ENCODE measurements at places on chromosomes 6 and 20.

DNA sequence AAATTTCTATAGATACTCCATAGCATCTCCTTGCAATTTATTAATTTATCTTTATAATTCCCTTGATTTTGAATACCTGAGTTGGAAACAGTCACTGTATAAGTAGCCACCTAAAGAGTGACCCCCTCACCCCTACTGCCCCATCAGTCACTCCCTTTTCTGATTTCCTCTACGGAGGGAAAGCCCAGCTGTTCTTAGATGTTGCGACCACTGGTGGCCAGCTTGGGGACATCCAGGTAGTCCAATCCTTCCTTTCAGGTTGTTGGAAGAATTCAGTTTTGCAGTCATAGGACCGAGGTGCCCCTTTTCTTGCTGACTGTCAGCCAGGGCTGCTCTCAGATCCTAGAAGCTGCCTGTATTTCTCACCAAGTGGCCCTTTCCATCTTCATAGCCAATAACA lies 87.8 kb downstream of the BMP6 start:
- no peak for DNase-seq

DNA sequence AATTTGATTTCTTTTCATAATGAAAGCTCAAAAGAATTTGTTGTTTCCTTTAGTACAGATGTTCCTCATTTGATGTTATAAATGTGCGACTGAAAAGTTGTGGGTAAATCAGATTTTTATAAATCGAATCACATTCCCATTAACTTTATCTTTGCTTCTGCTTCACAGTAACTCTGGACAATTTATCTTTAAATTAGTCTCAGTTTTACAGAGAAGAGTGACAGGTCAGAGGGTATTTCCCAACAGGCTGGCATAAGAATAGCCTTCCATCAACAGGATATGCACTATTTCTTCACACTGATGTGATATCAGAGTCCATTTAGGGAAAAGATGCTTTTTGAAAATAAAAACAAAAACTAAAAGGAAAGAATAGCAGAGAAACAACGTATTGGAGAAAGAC lies 286.9 kb downstream of the FRK start:
- no peak for DNase-seq

GRCh38 chr6:160791981-160792418 lies 90.0 kb downstream of the PLG start:
- peak; percentile 64 for DNase-seq

- DNase-seq: no peak
Measured at GRCh38 chr20:41185013-41185757, 47.8 kb downstream of the PLCG1 start.

GRCh38 chr6:125947615-125948014 lies 9.0 kb upstream of the HINT3 start:
- DNase-seq: peak; percentile 67

DNA sequence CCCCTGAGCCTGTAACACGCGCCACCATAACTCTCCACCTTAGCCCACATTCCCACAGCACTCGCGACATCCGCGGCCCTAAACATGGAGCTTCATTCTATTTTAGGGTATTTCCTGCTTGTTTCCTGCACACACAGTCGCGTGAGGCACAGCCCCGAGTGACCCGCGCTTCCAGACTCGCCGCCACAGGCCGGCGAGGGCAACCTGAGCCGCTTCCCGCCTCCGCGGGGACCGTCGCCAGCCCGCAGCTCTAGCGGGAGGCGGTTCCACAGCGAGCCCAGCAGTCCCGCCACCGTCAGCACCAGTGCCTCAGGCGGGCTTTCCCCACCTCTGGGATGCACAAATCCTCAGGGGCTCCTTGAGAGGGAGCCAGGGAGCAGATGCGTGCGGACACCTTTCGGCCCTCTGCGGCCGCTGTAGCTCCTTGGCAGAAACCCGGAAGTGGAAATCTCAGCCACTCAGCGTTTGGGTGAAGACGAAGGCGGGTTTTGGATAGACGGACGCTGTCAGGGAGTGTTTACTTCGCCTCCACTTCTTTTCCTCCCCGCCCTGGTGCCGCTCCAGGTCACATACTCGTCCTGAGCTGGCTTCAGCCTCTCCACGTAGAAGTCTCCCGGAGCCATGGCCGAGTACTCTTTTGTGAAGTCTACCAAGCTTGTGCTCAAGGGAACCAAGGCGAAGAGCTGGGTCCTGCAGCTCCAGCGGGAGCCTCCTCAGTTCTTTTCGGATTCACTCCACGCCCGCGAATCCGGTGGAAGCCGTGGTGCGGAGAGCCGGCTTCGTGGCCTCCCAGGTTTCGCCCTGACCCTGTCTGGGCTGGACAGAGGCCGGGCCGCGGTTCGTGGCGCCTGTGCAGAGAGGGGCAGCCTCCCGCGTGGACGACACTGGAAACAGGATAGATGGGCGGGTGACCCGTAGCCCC lies 2177.4 kb upstream of the DEFB115 start:
- no peak for DNase-seq

GRCh38 chr20:57212534-57213276 lies 53.7 kb downstream of the BMP7 start:
- DNase-seq: peak; percentile 91

DNA sequence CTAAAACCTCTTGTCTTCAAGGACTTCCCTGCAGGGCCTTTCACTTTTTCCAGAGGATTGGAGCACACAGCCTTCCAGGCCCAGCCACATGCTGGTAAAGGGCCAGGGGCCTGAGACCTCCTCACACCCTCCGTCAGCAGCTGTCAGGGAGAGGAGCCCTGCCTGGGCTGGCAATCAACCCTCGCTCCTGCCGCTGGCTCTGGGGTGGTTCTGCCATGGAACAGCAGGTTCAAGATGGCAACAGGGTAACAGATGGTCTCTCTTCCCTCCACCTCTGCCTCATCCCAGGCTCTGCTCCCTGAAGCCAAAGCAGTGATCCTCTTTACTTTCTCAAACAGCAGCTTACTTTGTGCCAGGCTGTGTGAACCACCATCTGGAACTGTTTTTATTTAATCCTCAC lies 23.8 kb downstream of the PCNA start:
- no peak for DNase-seq

- no peak for DNase-seq
Measured at GRCh38 chr20:61434341-61434781, 182.3 kb downstream of the CDH4 start.

- peak; percentile 67 for DNase-seq
Measured at GRCh38 chr6:27894839-27895762, 17.1 kb downstream of the OR2B2 start.

GRCh38 chr6:132289756-132290155 lies 111.5 kb downstream of the MOXD1 start:
- no peak for DNase-seq

- DNase-seq: no peak
Measured at GRCh38 chr6:15464211-15464725, 198.6 kb downstream of the DTNBP1 start.

- peak; percentile 53 for DNase-seq
Measured at GRCh38 chr6:44439270-44440045, 52.0 kb downstream of the CDC5L start.

DNA sequence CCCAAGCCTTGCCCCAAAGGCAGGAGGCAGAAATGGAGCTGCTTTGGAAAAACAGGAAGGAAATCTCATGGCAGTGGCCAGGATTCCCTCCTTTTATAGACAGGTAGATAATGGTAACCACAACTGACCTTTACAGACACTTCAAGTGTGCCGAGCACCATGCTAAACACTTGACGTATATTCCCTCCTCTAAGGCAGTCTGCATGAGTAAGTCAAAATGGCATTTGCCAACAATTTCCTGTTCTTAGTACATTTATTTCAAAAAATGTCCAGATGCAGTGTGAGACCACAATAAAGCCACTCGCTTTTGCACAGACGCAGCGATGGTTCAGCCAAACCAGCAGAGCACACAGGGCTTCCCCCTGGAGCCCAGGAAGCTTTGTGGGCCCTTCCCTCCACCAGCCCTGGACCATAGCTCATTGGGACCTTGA lies 16.5 kb upstream of the GPR6 start:
- peak; percentile 62 for DNase-seq

DNA sequence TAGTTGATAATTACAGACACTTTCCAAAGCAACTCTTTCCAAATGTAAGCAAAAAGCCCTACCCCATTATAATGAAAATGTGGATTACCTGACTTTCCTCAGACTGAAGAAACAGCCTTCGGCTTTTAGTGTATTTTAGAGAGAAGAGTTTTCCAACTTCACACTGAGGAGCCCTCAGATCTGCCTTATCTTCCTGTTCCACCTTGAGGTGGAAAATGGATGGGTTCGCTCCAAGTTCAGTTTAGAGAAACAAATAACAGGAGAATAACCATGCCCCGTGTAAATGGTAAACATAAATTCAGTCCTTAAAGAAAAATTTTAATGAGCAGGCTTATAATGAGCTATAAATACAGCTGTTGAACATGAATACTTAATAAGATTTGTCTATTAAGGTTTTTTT lies 21.1 kb upstream of the MTHFD1L start:
- no peak for DNase-seq

DNA sequence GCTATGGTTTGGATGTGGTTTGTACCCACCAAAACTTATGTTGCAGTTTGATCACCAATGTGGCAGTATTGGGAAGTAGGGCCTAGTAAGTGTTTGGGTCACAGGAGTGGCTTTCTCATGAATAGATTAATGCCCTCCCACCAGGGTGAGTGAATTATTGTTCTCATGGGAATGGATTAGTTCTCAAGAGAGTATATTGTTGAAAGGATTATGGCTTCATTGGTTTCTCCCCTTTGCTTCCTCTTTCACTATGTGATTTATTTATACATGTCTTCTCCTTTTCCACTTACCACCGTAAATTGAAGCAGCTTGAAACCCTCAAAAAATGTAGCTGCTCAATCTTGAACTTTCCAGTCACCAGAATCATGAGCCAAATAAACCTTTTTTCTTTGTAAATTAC lies 10.8 kb downstream of the UFL1 start:
- DNase-seq: no peak

DNA sequence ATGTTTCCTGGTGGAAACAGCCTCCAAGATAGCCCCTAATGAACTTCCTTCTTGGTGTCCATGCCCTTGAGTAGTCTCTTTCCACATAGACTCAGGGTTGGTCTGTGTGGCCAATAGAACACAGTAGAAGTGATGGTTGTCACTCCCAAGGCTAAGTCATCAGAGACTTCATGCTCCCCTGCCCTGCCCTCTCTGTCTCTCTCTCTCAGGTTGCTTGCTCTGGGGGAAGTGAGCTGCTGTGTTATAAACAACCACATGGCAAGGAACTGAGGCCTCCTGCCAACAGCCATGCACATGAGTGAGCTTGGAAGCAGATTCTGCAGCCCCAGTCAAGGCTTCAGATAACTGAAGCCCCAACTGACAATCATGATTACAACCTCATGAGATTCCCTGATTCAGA lies 85.3 kb upstream of the SLC22A16 start:
- no peak for DNase-seq

GRCh38 chr20:9122571-9122970 lies 53.7 kb downstream of the PLCB4 start:
- DNase-seq: no peak

DNA sequence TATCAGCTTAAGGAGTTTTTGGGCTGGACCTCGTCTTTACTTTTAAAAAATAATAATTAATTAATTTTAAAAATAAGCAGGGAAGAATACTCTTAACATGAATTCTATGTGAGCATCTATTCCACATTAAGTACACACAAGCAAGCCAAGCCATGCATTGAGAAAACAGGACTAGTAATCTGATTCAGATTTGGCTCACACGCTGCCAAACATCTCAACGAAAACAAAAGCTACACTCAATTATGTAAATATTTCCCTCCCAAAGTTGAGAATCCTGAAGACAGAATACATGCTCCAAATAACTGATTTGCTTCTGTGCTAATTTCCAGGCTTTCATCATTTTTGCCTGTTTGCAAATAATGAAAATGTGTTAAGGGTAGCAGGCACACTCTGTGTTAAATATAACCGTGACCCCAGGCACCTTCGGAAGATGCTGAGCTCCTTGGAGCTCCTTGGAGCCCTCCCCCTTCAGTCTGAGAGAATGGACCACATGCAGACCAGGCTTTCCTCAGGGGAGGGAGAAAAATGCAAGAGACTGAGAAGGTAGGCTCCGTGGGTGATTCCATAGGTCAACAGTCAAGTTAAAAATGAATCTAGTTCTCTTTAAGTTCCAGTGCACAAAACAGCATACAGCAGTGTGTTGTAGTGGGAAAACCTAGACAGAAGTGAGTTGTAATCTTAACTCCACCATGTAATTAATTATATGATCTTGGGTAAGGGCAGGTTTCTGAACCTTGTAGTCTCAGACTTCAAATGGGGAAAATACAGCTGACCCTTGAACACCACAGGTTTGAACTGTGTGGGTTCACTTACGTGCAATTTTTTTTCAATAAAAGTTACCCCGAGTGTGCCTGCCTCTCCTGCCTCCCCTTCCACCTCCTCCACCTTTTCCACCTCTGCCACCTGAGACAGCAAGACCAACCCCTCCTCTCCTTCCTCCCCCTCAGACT lies 161.3 kb upstream of the RREB1 start:
- DNase-seq: no peak

GRCh38 chr20:44364780-44365179 lies 9.3 kb downstream of the HNF4A start:
- no peak for DNase-seq

- DNase-seq: no peak
Measured at GRCh38 chr6:26398555-26398954, 3.5 kb upstream of the BTN3A1 start.

- no peak for DNase-seq
Measured at GRCh38 chr6:156497618-156498017, 279.6 kb upstream of the ARID1B start.

DNA sequence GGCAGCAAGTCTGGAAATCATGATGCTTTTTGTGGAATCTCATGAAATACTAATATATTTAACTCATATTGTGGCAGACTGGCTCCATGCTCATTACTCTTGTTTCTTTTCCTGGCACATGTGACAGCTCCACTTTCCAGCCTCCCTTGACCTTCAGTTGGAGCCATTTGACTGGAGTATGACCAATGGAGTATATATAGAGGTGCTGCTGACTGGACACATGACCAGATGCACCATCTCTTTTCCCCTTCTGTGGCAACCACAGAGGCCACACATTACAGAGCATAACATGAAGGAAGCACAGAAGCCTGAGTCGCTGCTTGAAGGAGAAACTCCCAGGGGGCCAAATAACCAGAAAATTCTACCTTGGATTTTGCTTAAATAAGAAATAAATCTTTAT lies 77.4 kb downstream of the MKKS start:
- DNase-seq: no peak

GRCh38 chr20:41577129-41578009 lies 40.8 kb downstream of the CHD6 start:
- DNase-seq: no peak

All from mammary epithelial cell (primary cell).